Stimulated activated CD8-positive, alpha-beta memory T cell treated with anti-CD3 and anti-CD28 coated beads, Interleukin-15, amount 100 ng/mL, for 1 hour (primary cell): ENCODE measurements at places on chromosomes 12 and 14.

- DNase-seq, result no peak
These were observed 269.8 kb downstream of the ATP23 start for GRCh38 chr12:58211211-58211610.

- no peak for DNase-seq
These were observed 683.9 kb upstream of the TMEM132C start for GRCh38 chr12:127583041-127583440.

GRCh38 chr12:67649570-67650387 lies 1.2 kb downstream of the DYRK2 start:
- DNase-seq, result no peak

DNA sequence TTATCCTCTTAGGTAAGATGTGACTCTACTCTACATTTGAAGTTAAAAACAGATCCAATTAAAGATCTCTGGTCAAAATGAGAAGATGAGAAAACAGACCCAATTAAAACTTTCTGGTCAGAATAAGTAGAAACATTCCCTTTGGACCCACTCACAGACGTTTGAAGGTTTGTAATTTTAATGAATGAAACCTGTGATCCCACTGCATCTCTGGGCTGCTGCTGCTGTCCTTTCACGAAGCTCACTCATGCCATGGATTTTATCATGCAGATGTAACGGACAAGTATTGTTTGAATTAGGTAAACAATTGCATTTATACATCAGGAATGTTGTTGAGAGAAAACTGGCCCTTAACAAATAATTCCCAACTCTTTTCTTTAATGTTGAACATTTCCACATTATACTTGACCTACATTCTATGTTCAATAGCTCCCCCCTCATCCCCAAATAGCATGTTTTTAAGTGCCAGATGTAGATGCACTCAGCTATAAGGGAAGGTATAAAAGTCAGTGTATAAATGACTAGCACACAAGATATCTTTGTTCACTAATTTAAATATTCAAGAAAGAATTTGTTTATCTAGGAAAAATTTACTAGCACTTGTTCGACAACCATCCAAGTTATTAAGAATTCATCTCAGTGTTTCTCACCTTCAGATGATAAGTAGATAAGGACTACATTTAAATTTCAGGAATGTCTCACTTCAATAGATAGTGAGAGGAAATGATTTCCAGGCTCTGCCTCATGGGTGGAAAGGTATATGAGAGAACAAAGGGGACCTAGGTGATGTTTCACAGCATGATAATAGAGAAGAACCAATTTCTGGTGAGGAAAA lies 202.3 kb upstream of the LMNTD1 start:
- no peak for DNase-seq

- DNase-seq, result no peak
These were observed 965.2 kb downstream of the VRK1 start for GRCh38 chr14:97762386-97762785.

DNA sequence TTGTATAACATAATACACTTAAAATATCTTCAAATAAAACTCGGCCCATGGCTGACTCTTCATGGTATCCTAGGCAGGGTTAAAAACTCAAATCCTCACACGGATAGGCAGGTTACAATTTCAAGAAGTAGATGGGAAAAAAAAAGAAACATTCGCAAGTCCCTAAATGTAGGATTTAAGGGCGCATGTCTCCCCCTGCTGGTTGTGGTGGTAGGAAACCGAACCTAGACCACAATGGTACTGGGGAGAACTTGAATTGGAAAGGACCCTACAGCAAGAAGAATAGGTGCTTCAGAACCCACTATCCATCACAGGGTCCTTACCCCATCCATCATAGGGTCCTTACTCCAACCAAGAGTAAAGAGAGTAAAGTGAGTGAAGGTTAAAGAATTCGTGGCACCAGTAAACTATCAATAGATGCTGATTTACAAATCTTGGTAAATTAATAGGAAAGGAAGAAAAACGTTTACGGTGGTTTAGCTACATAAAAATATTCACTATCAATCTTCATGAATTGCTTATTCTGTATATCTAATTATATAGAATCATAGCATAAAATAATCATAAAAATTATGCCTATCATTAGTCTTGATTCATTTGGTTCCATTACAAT lies 3.3 kb upstream of the CIPC start:
- DNase-seq, result peak; percentile 72

DNA sequence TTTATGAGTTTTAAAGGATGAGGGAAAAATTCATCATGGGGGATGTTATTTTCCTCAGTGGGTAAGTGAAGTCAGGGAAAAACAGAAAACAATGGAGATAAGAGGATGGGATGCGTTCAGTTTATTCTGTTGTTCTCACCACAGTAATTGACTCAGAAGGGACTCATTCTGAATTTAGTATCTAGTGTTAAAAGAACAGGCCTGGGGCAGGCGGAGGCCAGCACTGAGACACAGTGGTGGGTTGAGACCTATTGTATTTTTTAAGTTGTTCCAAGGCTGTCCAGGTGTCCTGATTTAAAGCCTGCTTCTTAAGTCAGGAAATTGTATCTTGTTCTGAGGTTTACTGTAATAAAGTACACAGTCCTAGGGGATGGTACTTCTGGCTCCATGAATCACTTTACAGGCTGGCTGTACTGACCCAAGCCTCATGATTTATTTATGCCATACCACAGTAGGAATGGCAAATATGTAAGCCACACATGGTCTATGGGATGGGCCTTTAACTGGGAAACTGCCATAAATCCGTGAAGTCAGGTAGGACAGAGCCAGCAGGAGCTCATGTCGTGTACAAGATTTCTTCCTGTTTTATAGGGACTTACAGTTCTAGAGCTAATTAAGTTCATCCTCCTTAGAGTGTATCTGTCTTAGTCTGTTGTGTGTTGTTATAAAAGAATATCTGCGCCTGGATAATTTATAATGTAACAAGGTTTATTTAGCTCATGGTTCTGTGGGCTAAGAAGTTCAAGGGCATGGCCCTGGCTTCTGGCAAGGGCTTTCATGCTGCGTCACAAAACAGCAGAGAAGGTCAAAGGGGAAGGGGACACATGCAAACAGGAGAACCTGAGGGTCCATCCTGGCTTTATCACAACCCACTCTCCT lies 244.1 kb downstream of the FBXL14 start:
- DNase-seq, result no peak

DNA sequence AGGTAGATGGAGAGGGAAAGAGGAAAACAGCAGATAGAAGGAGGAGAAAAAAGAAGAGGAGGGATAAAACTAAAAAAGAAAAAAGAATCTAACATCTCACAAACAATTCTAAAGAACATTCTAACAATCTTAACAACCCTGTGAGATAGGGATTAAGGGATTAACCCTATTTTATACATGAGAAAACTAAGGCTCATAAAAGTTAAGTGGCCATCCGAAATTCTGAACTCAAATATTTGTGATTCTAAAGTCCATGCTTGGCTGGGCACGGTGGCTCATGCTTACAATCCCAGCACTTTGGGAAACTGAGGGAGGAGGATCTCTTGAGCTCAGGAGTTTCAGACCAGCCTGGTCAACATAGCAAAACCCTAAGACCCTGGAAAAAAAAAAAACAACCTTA lies 13.1 kb downstream of the KIF21A start:
- DNase-seq, result no peak

DNA sequence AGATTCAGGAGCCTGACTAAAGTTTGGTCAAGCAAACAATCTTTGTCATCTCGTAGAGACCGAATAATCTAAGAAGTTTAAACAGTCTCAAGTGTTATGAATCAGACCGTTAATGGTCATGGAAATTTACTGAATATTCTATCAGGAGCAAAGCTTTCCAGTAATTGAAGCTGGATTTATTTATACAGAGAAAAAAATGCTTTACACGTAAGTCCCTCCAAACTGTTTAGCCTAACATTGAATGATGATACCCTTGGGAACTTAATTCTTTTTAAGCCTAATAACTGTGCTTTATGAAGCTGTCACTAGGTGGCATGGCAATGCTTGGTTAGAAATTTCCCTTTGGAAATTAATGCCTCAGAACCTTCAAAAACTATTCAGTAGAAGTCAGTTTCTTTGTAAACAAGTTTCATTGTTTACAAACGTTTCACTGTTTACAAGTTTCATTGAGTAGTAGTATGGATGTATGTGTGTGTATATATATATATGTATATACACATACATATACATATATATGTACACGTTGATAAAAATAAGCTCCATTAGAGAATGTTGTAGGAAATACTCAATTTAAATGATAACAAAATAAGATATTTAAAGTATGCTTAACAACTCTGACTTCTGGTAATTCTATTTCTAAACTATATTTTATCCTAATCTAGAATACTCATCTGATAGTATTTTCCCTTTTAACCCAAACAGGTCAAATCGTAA lies 32.1 kb downstream of the DEPDC4 start:
- no peak for DNase-seq

DNA sequence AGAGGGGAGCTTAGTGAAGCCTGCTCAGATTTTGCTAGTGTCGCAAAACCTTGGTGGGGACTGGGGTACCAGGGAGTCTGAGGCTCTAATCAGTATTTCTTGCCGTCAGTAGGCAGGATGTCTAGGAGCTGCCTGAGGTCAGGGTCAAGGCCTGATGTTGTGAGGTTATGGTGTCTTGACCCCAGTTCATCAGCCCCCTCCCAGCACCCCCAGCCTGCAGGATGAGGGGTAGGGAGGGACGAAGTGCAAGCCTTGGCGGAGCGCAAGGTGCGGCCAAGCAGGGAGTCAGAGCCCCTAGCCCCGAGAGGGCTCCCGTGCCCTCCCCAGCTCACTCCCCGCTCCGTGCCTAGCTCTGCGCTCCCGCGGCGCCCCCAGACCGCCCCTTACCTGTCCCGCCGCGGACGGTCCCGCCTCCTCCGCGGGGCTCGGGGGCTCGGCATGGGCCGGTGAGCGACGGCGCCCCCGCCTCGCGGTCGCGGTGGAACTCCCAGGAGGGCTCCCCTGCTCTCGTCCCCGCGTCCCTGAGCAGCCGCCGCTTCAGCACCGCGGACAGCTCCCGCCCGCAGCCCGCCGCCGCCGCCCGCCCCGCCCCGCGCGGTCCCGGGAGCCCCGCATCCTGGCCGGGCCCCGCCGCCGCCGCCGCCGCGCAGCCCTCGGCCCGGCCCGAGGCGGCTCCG lies 347 bp downstream of the SYNDIG1L start:
- DNase-seq, result peak; percentile 13

GRCh38 chr14:86430853-86431252 lies 900.9 kb downstream of the FLRT2 start:
- no peak for DNase-seq

- no peak for DNase-seq
These were observed 970.7 kb upstream of the FBXO33 start for GRCh38 chr14:40402957-40403356.

- DNase-seq, result no peak
These were observed 412.8 kb upstream of the MGAT4C start for GRCh38 chr12:86669010-86669409.

GRCh38 chr12:33634544-33634943 lies 194.9 kb upstream of the SYT10 start:
- DNase-seq, result no peak

DNA sequence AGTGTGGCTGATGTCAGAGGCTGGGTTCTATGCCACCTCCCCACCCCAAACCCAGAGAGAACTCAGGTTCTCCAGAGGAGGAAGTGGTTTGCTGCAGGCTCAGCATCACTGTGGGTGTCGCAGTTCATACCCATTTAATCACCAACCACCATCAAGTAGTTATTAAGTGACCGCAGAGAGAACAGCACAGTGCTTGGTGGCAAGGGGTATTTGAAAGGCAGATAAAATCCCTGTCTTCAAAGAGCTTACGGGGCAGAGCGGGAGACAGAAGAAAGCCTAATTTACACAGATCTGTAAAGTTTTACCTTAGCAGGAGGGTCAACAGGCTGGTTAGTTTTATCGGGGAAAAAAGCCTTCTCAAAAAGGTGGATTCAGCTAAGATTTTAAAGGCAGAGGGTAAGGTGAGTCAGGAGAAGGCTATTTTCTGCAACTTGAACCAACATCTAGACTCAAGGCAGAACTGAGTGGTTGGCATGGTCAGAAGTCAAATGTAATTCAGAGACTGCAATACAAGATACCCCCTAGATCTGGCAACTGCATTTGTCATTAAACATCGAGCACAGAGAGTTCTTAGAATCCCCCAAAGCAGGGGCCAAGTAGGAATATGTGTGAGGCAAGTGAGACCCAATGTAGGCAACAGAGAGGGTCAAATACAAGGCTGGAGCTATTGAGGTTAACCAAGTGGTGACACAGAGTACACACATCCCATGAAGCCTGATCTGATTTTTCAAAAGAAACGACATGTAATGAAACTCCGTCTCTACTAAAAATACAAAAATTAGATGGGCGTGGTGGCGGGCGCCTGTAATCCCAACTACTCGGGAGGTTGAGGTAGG lies 13.2 kb downstream of the PXN start:
- peak; percentile 50 for DNase-seq

GRCh38 chr12:14058717-14059116 lies 77.3 kb upstream of the GRIN2B start:
- DNase-seq, result no peak

DNA sequence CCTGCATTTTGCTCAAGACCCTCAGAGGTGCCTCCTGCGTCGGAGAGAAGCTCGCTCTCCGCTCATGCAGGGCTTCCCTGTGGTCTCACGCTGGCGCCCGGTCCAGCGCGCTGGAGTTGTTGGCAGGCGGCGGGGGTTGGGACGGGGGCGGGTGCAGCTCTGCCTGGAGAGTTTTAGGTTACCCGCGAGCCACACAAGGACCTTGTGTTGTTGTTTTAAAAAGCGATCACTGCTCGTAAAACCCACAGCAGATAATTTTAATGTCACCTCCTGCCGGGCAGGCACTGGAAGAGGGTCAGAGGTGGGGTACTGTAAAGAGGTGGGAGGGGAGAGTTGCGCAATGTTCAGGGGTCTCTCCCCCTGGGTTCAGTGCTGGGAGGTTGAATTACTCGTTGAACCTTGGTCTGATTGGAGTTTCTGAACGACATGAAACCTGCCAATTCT lies 850 bp downstream of the SMOC1 start:
- no peak for DNase-seq

- DNase-seq, result no peak
These were observed 116.2 kb downstream of the LRRIQ1 start for GRCh38 chr12:85152311-85152729.

DNA sequence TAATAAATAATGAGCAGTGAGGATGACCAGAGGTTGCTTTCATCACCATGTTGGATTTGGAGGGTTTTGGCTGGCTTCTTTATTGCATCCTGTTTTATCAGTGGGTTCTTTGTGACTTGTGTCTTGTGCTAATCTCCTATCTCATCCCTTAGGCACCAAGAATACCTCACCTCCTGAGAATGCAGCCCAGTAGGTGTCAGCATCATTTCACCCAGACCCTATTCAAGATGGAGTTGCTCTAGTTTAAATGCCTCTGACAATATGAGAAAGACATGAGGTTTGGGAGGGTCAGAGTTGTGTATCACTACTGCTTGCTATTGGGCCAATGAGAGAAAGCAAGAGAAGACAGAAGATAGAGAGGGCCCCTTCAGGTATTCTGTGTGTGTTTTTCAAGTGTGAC lies 592.2 kb downstream of the ETNK1 start:
- no peak for DNase-seq

GRCh38 chr12:112573141-112573540 lies 154.4 kb downstream of the PTPN11 start:
- DNase-seq, result no peak
